Mucosa of descending colon (tissue), 3 donors: ENCODE measurements at places on chromosomes 16 and 17. TPM values are rescaled to one million over a fixed set of nuclear protein-coding genes. Genes with fewer than 3 reads are reported as not detected.

GRCh38 chr16:50496990-50497389 lies 51.2 kb upstream of the NKD1 start:
- no peak for DNase-seq

DNA sequence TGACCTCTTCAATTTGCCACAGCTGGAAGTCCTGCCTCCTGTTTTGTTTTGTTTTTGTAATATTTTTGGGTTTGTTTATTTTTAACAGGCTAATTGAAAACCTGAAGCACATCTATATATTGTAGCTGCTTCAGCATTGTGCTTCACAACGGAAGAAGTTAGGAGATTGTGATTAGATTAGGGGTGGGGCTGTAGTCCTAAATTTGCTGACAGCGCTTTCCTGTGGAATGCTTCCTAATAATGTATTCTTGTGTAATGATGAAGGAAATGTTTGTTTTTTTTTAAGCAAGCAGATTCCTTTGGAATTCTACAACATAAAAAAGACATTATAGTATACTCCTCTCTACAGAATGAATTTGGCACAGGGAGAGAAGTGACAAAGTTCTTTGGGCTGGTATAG lies 70.1 kb downstream of the NLK start:
- no peak for DNase-seq

- no peak for DNase-seq
These were observed 211.5 kb upstream of the TNRC6C start for GRCh38 chr17:77746896-77747554.

KRTAP2-3 gene
- not detected for total RNA-seq

DNA sequence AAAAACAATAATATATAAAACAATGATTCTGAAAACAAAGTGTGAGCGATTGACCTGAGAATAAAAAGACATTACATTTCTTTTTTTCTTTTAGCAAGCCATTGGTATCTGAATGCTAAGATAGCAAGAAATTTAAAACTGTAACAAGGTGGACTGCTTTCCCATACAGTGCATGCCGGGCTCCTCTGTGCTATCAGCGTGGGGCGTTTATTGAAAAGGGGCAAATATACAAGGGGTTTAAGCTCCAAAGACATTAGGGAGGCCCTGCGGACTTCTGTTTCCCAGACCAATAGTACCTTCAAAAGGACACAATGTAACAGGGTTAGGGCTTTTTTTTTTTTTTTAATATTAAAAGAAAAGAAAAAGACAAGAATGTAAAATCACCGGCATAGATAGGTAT lies 261.3 kb downstream of the ZFHX3 start:
- no peak for DNase-seq

- no peak for DNase-seq
These were observed 222.7 kb downstream of the LGALS9B start for GRCh38 chr17:20244671-20245070.

- peak; percentile 38 for DNase-seq
These were observed 3.2 kb downstream of the TPSG1 start for GRCh38 chr16:1221628-1222552.

DNA sequence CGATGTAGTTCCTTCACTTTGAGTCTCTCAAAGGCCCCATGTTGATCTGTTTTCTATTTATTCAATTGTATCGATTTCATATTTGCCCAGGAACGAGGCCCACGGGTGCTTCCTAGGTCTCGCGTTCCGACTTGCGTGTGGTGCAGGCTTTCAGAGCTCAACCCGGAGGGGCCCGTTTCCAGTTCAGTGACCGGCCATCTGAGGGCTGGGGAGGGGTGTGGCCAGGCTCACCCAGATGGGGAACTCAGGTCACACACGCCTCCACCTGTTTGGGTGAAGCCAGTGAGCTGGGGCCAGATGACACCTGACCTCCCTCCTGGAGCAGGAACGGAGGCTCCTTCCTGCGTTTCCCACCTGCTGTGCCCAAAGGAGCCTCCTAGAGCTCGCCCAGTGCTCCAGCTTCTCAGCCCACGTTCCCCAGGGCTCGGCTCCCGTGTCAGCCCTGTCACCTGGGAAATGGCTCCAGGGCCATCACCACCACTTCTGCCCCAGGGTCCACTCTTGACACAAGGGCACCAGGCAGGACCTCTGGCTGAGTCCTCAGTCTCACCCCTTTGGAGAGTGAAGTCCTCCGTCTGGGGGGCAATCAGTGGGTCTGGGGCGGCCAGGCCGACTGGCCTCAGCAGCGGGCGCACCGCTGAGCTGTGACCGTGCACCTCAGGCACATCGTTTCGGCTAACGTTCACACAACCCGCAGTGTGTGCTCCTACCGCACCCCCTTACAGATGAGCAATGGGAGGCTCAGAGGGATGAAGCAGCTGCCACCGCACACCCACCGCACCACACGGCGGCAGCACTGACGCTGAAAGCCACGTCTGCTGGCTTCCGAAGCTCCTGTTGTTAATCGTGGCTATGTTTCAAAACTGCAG lies 18.0 kb downstream of the FOXF1 start:
- no peak for DNase-seq

CCL16 gene
- total RNA-seq: not detected

RDM1 gene
- total RNA-seq: not detected

GRCh38 chr16:3059723-3060242 lies 5.7 kb upstream of the IL32 start:
- DNase-seq: no peak

- no peak for DNase-seq
These were observed 25.5 kb upstream of the TBX4 start for GRCh38 chr17:61426482-61427304.

TMEM106A gene
- total RNA-seq: 12.5 TPM

GRCh38 chr17:79008666-79009387 lies 737 bp downstream of the CANT1 start:
- DNase-seq: no peak

DNA sequence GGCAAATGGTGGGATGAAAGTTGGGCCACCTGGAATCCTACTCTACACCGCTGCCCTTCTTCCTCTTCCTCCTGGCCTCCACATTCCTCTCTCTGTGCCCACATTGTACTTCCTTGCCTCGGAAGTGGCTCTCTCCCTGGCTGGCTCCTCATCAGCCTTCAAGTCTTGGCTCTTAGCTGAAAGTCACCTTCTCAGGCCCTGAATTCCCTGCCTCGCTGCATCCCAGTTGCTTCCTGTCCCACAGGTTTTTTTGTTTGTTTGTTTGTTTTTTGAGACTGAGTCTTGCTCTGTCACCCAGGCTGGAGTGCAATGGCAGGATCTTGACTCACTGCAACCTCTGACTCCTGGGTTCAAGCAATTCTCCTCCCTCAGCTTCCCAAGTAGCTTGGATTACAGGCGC lies 2.6 kb upstream of the PAM16 start:
- no peak for DNase-seq

PKMYT1 gene
- total RNA-seq: 3.1 TPM

- no peak for DNase-seq
These were observed 346.5 kb upstream of the XYLT1 start for GRCh38 chr16:17817260-17817659.

GRCh38 chr17:76597156-76598003 lies 11.7 kb upstream of the ST6GALNAC2 start:
- DNase-seq: no peak

DNA sequence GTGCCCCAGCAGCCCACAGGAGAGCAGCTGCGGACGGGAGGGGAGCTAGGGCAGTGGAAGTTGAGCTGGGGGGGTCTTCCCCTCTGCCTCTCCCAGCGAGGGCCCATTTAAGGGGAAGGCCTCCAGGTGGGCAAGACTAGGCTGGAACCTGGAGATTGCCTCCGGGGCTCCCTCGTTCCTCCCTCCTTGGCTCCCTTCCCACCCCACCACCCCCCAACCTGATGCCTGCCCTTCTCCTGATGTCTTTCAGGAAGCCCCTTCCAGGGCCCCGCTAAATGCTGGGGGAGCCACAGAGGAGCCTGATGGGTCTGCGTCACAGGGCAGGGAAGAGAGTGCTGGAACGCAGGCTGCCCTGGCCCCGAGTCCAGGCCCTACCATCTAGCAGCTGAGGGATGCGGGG lies 16.7 kb downstream of the ADGRG1 start:
- no peak for DNase-seq

- no peak for DNase-seq
These were observed 43.9 kb downstream of the PITPNC1 start for GRCh38 chr17:67420994-67421393.

GRCh38 chr17:14525551-14526455 lies 224.9 kb downstream of the HS3ST3B1 start:
- DNase-seq: no peak

DNA sequence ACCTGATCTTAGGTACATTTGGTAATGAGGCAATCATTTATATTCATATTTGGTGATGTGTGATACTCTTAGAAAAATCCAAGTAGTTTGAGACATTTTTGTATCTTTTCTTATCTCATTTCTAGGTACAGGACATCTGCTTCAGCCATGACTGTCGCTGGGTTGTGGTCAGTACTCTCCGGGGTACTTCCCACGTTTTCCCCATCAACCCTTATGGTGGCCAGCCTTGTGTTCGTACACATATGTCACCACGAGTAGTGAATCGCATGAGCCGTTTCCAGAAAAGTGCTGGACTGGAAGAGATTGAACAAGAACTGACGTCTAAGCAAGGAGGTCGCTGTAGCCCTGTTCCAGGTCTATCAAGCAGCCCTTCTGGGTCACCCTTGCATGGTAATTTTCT lies 312.2 kb downstream of the BCAS3 start:
- DNase-seq: no peak

- DNase-seq: no peak
These were observed 11.8 kb downstream of the CNGB1 start for GRCh38 chr16:57959121-57959520.

DNA sequence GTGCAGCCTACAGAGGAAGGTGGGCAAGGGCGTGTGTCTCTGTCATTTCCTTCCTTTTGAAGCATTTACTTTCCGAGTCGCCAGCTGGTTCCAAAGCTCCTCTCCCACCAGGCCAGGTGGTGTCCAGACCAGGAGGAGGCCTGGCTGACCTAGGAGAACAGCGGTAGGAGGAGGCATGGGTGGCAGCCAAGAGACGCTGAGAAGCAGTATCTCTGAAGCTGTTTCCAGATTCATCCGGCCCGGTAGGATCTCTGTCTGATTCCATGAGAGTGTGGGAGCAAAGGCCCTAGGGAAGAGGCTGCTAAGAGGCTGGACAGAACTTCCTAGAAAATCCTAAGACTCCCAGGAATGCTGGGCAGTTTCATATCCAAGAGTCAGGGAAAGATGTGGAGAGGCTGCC lies 20.3 kb downstream of the MEOX1 start:
- DNase-seq: no peak

- DNase-seq: peak; percentile 96
These were observed 19.1 kb upstream of the STAC2 start for GRCh38 chr17:39244600-39245570.
